ENCODE measurements at places on chromosomes 1 and 21.
A peak's percentile ranks its signal among the peaks of the same experiment; 100 is the strongest.

GRCh38 chr1:59290193-59290949 is 6.5 kb upstream of the FGGY start:
- DNase-seq, result peak; percentile 65

- no peak for DNase-seq
These were observed 5.2 kb downstream of the MATN1 start for GRCh38 chr1:30718091-30718635.

DNA sequence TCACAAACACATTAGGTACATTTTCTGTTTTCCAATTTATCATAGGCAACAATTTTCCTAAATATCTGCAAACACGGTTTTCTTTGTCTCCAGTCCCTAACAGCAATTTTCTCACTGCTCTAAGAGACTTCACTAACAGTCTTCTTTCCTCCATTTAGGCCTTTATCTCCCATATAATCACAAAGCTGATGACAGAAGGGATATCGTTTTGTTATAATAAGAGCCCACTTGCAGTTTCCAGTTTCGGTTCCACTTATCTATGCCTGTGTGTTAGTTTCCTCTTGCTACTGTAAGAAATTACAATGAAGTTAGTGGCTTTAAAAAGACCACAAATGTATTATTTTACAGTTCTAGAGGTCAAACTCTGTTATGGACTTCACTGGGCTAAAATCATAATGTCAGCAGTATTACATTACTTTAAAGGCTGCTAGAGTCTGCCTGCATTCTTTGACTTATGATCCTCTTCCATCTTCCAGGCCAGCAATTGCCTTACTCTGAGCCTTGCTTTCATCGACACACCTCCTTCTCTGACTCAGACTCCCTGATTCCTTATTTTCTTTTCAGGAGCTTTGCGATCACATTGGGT is 549.3 kb downstream of the NCAM2 start:
- no peak for DNase-seq

DNA sequence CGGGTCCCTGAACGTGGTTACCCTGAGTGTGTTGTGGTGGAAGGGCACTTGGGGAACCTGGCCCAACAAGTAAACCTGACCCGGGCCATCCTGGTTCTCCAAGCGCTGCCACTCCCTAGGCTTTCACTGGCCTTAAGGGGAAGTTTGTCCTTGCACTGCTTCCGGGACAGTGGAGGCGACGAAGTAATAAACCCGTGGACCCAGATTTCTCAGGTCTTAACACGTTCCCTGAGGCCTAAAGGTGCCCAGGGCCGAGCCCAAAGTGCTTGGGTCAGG is 261 bp upstream of the CCDC24 start:
- DNase-seq, result no peak

DNA sequence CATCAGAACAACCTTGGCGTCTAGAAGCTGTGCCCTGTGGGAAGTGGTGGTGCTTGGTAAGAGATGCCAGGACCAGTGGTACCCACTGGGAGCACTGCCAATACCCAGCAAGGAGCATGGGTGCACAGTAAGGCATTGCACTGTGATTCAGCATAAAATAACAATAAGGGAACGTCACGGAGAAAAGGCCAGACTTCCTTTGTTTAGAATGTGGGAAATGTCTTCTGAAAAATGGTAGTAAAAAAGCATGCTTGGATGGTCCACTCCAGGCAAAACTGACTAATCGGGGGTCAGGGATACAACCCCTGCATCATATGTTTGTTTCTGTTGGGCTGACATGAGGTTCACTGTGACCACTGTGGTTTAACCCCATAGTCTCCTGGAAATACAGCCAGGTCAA is 14.7 kb downstream of the METTL18 start:
- no peak for DNase-seq

DNA sequence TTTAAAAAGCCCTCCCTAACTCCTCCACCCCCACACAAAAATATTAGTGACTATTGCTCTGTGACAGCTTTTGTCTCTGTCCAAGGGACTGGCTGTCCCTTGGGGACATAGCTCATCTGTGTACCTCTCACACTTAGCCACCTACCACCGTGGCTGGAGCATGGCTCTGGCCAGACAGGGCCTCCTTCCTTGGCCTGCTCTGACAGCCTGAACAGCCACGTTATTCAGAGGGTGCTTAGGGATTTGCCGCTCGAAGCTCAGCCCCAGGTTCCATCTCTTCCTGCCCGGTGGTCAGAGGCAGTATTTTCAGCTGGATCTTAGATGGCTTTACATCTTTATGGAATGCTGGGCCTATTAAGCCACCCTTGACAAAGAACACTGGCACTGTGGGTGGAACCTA is 6.1 kb upstream of the CELSR2 start:
- DNase-seq, result no peak

GRCh38 chr1:200207711-200208126 is 180.2 kb downstream of the NR5A2 start:
- no peak for DNase-seq

DNA sequence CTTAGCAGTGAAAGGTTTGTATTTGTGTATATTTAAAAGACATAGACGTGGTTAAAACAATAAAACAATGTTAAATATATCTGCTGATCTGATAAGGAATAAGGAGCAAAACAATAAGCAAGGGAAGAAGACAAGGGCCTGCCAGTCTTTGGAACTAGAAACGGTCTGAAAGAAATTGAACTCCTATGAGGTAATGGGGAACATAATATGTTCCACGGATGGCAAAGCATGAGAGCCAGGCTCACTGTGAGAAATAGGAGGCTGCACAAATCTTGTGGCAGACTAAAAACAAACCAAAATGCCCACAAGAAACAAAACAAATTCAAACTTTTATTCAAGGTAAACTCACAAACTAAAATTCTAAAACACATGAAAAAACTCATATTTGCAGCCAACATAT is 150.5 kb downstream of the NTMT2 start:
- no peak for DNase-seq

- DNase-seq, result no peak
These were observed 21.2 kb downstream of the PEX14 start for GRCh38 chr1:10495952-10496351.

- DNase-seq, result no peak
These were observed 85.4 kb downstream of the COLGALT2 start for GRCh38 chr1:183952101-183952500.

- DNase-seq, result no peak
These were observed 49.8 kb downstream of the NFIA start for GRCh38 chr1:61132176-61132638.

DNA sequence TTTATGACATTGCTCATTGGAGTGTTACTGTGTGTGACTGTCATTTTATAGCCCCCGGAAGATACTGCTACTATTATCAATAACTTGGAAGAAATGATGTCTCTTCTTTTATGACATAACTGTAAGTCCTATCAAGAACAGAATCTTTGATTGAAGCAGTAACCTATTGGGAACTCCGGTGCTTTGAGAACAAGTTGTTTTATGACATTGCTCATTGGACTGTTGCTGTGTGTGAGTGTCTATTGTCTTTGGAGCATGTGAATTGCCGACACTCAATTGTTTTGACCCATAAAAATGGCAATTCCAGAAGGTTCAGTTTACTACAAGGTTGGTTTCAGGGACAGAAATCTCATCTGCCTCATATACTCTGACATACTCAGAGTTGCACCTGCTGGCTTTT is 8.0 kb downstream of the KCNK1 start:
- no peak for DNase-seq

GRCh38 chr21:35853321-35854239 is 206.7 kb downstream of the SETD4 start:
- DNase-seq, result no peak

DNA sequence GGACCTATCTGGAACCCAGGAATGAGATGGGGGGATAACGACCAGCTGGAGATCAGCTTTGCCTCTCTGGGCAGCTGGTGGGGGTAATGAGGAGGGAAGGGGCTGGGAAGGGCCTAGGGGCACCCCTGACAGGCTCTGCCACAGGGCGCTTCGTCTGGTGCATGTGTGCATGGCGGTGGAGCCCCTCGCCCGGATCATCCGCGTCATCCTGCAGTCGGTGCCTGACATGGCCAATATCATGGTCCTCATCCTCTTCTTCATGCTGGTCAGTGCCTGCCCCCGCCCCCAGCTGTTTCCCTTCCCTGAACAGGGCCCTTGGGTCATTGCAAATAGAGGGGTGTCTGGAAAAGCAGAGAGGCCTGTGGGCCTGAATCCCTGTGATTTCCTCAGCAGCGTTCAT is 7.4 kb downstream of the CATSPER4 start:
- no peak for DNase-seq

DNA sequence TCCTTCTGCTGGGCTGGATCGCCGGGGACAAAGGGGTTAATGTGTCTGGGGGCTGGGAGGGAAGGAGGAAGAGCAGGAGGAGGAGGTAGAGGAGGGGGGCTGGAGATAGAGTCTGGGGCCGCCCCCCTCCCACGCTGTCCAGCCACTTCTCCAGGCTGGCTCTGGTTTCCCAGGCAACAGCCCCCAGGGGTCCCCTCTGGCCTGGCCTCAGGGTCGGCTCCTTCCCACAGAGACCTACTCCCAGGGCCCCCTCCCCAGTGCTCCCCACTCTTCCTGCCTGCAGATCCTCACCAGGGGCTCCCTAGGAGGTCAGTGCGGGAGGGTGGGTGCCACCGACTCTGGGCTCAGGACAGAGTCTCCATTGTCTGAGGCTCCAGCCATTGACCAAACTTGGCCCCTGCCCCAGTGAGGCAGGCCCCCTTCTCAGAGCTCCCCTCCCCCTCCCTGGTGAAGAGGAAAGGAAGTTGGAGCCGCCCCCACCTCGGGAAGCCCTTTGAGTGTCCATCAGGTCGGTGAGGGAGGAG is 34.1 kb downstream of the ARHGEF10L start:
- DNase-seq, result no peak

GRCh38 chr1:226637147-226637935 is 88.8 kb downstream of the STUM start:
- DNase-seq, result no peak

- peak; percentile 52 for DNase-seq
These were observed 275.5 kb upstream of the FMN2 start for GRCh38 chr1:239816081-239816782.

DNA sequence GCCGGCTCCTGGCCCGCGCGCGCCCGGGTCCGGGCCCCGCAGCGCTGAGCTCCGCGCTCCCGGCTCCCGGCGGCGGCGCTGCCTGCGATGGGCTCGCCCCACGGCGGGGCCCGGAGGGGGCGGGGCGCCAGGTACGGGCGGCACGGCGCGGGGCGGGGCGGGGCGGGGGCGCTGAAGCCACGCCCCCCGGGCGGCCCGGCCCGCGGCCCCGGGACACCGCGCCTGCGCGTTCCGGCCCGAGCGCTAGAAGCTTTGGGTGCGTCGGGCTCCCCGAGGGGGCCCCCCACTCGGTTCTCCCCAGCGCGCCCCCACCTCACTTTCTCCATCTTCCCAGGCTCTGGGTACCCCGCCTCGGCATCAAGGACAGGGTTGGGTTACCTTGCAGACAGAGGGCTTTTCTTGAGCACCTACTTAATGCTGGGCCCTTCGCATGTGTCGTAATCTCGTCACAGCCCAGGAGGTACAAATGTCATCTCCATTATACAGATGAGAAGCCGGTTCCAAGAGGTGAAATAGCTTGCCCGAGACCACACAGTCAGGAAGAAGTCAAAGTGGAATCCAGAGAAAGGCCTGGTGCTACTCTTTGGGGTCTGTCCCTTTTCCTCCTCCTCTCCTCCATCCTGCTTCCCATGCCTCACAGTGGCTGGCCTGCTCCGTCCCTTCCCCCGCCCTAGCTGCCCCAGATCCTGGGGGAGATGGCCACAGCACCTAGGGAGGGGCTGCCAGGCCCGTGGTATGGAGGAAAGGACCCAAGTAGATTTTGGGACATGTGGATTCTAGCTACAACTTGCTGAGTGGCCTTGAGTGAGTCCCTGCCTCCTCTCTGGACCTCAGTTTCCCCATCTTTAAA is 46.5 kb downstream of the RAP1GAP start:
- no peak for DNase-seq

- DNase-seq, result no peak
These were observed 48.8 kb downstream of the ZFYVE9 start for GRCh38 chr1:52190500-52191252.

DNA sequence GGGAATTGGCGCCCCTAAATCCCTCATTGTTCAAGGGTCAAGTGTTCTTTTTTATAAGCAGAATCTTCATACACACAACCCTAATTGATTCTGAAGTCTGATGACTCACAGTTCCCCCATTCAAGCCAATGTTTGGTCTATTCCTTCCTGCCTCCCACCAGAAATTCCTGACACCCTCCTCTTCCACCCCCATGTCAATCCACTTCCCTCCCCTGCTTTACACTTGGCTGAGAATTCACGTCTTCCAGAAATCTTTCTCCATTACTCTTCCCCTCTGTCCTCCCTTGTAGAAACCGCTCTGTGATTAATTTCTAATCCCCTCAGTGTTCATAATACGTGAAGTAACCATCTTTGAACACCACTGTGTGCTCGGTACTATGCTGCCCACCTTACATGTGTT is 76.2 kb upstream of the CD34 start:
- DNase-seq, result no peak

- DNase-seq, result no peak
These were observed 43.0 kb downstream of the NPHP4 start for GRCh38 chr1:5949085-5949760.

GRCh38 chr1:10650556-10651388 is 145.7 kb downstream of the CASZ1 start:
- DNase-seq, result no peak

DNA sequence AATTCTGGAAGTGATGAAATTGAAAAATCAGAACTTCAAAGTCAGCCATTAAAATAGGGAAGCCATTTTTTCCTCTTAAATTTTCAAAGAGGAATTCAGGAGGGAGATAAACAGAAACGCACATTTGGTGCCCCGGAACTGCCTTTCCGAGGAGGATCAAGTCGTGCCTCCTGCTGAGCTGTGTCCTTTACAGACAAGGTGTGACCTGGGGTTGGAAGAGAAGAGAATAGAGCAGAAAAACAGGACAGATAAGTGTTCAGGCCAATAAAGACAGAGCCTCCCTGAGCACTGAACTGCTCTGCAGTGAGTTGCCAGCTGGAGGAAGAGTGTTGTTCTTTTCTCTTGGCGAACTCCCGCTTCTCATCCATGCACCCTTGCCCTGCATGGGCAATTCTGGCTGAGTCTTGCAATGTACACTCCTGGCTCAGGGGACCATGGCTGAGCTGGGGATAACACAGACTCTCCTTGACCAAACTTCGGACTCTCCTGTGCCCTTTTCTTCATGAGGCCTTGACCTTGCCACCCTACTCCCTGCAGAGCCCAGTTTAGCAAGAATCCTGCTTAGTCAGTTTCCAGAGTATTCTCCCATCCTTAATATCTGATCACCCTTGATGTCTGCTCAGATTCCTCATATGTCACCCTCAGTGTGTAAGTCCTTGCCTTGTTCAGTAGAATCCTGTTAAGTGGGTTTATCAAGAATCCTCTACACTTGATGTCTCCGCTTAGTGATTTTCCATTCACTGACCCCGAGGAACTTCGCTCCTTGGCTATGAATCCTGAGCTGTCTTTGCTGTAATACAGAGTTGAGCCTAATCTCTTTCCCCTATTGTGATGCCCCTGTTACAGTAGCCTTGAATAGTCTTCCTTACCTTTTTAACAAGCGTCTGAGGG is 1.3 kb upstream of the MTARC1 start:
- DNase-seq, result no peak

DNA sequence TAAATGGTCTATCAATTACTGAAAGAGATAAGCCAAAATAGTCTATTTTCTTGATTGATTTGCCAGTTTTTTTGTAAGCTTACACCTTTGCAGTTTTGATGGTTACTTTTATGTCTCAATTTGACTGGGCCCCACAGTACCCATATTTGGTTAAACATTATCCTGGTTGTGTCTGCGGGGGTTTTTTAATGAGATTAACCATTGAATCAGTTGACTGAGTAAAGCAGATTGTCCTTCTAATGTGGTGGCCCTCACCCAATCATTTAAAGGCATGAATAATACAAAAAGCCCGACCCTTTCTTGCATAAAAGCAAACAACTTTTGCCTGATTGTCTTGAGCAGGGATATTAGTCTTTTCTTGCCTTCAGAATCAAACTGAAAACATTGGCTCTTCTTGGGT is 650.0 kb upstream of the RGS18 start:
- no peak for DNase-seq
